Brain microvascular endothelial cell (primary cell): ENCODE measurements at places on chromosomes 7 and 10.

GRCh38 chr7:130419658-130420057 is 21.2 kb downstream of the CEP41 start:
- DNase-seq = no peak

GRCh38 chr7:137994216-137994615 is 7.7 kb downstream of the CREB3L2 start:
- DNase-seq = no peak

- DNase-seq = no peak
Measured at GRCh38 chr10:76514321-76514720, 1082.9 kb downstream of the LRMDA start.

GRCh38 chr7:97002555-97003261 is 2.6 kb upstream of the DLX6 start:
- DNase-seq = no peak

GRCh38 chr10:1658658-1659057 is 78.7 kb downstream of the ADARB2 start:
- no peak for DNase-seq

- no peak for DNase-seq
Measured at GRCh38 chr7:8751557-8752231, 318.3 kb downstream of the NXPH1 start.

GRCh38 chr10:4334871-4335270 is 491.1 kb upstream of the AKR1E2 start:
- no peak for DNase-seq

- no peak for DNase-seq
Measured at GRCh38 chr10:69692891-69693290, 62.8 kb downstream of the FAM241B start.

DNA sequence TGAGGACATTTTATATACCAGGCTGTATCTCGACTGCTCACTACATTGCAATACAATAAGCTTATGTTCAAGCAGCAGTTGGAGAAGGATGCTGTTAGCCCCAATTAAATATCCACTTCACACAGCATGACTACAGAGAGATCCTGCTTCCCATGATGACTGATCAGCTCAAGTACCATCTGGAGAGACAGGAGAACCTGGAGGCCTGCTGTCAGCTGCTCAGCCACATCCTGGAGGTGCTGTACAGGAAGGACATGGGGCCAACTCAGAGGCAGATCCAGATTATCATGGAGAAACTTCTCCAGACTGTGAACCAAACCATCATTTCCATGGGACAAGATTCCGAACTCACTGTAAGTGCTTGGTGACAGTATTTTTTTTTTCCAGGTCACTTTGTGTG is 22.5 kb downstream of the RNF133 start:
- no peak for DNase-seq

DNA sequence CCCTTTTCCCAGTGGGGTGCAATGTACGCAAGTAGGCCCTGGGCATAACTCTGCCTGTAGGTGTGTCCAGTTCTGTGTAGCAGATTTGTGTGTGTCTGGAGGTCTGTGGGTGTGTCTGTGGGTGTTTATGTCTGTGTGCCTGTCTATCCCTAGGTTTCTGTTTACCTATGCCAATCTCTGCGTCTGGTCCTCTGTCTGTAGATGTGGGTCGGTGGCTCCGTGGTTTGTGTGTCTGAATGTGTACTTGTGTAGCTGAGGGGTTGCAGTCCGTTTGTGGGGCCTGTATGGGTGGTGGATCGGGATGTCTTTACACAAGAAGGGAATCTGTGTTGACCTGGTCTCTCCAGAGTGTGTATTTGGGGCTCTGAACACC is 932 bp downstream of the NYAP1 start:
- DNase-seq = no peak

DNA sequence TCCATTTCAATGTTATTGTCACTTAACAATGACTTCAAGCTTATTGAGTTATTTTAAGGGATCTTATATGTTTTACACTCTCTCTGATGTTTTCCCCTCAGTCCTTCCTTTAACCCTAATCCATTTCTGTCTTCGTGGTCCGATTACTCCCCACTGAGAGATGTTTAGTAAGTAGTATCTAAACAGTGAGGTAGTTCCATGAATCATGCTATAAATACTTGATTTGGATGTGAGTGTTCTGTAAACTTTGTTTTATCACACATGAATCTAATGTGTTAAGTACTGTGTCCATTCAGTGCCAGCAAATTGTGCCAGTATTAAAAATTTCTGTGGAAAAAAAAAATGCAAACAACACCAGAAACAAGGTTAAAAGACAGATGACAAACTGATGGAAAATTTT is 18.6 kb downstream of the RPP30 start:
- no peak for DNase-seq

DNA sequence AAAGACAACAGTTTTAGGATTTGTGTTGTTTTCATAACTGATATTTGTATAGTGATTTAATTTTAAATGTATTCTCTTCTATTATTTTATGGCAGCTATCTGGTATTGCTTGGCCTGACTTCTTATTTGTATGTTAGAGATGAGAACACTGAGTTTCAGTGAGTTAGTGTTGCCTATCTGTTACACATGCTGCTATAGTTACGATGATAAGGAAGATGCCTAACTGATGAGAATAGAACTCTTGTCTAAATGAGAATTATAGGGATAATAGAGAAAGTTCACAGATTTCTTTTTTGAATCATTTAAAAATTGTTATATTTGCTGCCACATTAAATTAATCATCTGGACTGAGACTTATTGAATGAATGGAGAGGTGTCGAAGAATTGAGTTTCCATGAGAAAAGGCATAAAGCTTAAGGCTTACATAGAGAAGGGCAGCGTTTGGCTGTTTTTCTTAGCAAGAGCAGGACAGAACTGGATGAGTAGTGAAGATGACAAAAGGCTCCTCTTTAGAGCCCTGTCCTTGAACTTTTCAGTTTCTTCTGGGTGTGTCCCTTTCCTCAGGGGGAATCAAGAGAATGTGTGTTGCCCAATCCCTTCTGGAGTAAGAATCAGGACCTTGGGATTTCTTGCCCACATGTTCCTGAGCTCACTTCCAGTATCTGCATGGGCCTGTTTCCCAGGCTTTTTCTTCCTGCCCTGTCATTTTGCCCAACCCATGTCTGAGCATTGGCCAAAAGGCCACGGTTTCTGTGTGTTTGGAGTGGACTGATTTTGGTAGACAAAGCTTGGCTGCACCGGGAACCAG is 195.6 kb upstream of the CSTF2T start:
- peak; percentile 75 for DNase-seq

DNA sequence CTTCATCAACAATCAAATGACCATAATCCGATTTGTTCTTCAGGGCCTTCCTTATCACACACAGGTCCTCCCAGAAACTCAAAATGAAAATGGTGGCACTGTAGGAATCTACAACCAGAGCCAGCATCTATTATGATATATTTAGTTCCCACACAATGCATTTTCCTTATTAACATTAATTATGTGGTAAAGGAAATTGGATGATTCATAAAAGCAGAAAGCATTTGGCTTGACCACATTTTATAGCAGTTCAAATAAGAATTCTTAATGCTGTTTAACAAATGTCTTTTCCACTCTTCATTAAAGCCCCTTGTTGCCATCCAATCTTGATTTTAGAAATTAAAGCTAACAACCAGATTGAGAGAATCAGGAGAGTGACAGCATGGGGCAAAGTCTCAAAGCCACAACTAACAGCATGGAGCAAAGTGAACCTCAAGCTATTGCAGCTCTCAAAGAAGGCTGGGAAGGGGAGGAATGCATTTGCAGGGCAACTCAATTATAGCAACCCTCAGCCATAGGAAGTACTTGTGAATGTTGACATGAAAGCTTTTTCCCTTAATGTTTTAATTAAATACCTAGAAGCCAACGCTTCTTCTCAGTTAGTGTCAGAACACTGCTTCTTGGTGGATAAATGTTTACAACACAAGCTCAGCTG is 549.1 kb downstream of the NXPH1 start:
- no peak for DNase-seq

- no peak for DNase-seq
Measured at GRCh38 chr10:14499601-14499904, 168.8 kb upstream of the FRMD4A start.

GRCh38 chr7:22123139-22123538 is 177.4 kb upstream of the CDCA7L start:
- no peak for DNase-seq

DNA sequence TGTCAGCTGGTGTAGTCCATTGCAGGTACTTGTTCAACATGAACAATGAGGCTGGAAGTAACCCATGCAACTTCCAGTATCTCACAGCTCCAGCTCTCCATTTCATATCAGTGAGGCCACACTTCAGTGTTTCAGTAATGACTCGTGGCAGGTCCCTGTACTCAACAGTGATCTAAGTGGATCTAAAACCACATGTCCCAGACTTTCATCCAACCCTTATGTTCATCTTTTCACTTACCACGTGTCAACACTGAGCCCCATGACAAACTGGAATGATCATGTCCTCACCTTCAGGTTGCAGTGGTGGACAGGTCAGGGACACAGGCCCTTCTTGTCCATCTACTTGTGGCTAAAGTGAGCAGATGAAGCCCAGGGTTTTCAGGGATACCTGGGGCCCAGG is 155.0 kb upstream of the GRB10 start:
- DNase-seq = no peak

GRCh38 chr10:48332166-48332870 is 25.8 kb downstream of the MAPK8 start:
- no peak for DNase-seq

DNA sequence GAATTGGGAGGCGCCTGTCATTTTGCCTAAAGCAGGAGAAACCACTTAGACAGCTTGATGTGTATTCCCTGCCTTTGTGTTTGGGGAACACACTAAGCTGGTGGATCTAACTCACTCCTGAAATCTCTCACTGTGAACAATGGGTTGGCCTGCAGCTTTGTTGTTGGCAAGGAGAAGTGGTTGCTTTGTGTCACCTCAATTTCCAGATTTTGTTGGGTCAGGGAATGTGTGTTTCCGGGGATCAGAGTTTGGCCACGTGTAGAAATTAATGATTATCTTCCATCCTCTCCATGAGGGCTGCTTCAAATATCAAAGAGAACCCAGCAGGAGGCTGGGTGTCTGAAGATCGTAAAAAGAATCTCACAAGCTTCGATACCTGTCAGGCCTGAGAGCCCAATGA is 27.8 kb downstream of the A1CF start:
- no peak for DNase-seq

DNA sequence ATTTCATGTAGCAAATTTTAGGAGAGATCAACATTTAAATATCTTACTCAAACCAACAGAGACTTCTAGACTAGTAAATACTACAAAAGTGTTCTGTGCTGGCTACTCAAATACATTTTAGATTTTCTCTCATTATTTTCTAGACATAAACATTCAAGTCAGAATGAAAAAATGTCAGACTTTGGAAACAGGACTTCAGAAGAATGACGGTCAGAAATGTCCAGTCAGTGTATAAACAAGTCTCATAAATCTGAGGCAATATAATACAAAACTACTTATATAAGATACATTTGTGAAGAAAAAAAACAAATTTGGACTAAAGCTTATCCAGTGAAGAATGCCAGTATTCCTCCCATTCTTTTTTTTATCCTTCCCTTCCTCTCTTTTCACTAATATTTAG is 25.9 kb downstream of the RNLS start:
- DNase-seq = no peak

DNA sequence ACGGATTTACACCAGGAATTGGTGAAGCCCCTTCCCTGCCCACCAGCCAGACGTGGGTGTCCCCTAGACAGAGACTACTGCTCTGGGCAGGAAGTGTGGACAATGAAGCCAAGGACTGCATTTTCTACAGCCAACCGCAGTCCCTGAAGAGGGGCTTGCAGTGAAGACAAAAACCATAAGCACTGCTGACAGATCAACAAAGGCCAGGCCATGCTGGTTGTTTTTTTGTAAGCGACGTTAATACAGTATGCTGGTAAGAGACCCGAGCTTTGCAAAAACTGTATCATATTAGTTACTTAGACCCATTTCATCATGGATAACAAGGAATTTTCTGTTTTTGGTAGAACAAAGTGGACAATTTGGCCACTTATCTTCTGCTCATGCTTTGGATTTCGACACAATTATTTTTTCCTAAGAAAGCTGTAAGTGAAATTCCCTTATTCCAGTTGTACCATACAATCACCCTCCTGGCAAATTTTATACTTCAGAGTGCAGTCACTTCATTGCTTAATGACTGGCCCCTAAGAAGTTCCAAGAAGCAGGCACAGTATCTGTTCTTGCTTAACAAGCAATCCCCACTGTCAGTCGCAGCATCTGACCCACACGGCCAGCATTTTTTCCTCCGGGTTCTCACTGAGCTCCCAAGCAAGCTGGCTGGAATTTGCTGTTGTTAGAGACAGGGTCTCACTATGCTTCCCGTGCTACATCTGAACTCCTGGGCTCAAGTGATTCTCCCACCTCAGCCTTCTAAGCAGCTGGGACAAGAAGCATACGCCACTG is 163.5 kb downstream of the PARD3 start:
- no peak for DNase-seq

- DNase-seq = no peak
Measured at GRCh38 chr7:84674236-84674913, 479.8 kb upstream of the SEMA3A start.

DNA sequence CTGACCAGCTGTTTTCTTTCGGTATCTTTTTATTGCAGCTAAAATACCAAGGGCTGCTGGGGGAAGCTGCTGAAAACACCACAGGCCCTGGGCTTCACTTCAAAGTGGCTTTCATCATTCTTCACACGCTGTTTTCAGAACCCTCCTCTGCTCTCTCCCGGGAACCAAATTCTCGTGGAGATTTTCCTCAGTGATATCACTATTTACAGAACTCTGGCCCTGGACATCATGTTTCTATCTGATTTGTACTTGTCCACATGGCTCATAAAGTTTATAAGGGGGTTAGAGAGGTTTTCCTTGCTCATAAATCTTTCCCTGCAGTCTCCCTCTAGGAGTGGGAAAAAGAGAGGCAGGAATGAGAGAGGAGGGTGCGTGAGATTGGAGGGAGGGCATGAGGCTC is 177.4 kb upstream of the NPVF start:
- no peak for DNase-seq

DNA sequence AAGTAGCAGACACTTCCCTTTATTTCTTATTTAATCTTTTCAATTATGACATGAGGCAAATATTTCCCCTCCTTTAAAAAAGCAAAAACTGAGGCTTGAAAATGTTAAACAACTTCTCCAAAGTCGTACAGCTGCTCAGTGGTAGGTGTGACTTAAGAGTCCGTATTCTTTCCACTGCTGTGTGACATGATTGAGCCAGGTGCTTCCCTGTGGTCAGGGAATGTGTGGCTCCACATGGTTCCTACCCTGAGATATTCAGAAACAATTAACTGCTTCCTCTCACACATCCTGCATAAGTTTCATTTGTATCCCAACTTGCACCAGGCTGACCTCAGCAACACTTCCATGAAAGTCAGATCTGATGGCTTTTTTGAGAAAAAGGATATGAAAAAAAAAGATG is 13.6 kb downstream of the OPALIN start:
- DNase-seq = no peak

GRCh38 chr7:96224685-96225084 is 97.2 kb downstream of the SLC25A13 start:
- DNase-seq = peak; percentile 16

DNA sequence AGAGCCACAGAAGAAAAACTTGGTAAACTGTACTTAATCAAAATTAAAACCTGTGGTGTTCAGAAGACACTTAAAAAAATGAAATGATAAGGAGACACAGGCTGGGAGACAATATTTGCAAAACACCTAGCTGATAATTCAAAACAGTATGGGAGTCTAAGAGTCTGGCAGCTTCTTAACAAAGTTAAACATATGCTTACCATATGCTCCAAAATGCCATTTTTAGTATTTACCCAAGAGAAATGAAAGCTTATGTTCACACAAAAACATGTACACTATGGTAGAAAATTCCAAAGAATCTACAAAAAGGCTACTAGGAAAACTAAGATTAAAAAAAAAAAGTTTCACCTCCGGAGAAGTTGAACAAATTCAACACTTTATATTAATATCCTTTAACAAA is 48.6 kb downstream of the ITGB1 start:
- DNase-seq = no peak
